ENCODE measurements at places on chromosomes 1 and 21. TPM values are rescaled to one million over a fixed set of nuclear protein-coding genes. Genes with fewer than 3 reads are reported as not detected.

- no peak for DNase-seq
Measured at GRCh38 chr1:41780322-41780721, 138.4 kb downstream of the HIVEP3 start.

DNA sequence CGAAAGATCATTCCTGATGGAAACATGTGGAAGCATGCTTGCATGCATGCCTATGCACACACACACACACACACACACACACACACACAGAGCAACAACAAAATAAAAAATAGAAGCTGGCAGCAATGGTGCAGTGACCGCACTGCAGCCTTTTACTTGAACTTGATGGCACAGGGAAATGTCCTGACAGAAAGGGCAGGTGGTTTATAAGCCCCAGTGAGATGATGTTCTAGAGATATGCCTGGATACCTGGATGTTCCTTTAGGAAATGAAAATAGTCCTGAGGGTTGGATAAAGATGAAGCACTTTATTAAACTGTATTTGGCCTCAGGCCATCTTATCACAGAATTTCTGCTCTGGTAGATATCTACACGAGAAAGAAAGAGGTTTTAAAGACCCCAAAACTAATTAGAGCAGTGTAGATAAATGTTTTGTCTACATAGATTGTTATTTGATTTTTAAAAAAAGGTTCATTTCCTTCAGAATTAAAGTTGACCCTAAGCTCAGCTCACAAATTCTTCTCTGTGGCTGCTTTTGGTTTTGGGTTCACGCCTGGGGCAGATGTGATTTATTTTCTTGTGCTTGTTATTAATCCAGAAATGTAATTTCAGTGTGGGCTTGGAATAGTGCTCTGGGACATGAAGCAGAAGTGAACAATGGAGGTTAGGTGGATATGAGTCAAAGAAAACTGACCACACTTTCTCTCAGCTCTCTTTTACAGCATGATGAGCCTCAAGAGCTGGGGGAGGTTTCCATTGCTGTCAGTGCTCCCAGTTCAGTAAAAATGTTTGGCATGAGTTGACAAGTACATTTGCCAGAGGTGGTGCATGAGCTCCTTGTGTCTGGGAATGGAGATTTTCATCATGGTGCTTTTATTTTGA is 22.9 kb downstream of the ADAM30 start:
- DNase-seq, result no peak

DNA sequence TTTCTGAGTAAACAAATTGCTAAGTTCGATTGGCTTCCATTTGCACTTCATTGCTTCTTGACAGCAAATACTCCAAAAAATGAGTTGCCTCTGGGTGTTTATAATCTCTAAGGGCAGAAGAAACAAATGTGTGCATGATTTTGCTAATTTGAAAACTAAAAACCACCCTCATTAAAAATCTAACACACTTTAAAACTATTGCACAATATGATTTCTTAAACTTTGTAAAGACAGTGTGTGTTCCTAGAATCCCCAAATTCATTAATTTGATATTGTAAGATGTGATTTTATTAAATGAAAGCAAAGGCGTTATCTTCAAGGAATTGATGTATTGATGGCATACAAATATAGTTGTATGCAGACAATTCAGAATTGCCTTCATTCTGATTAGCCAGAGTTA is 350.9 kb downstream of the OLFM3 start:
- no peak for DNase-seq

- DNase-seq, result no peak
Measured at GRCh38 chr21:15732290-15732995, 2.7 kb downstream of the USP25 start.

GRCh38 chr1:210709701-210710100 is 381.0 kb downstream of the HHAT start:
- DNase-seq, result no peak

- DNase-seq, result no peak
Measured at GRCh38 chr1:184818646-184819045, 64.0 kb upstream of the EDEM3 start.

GRCh38 chr1:69929308-69930057 is 275.9 kb downstream of the LRRC40 start:
- no peak for DNase-seq

GRCh38 chr1:184950227-184950626 is 24.1 kb downstream of the NIBAN1 start:
- no peak for DNase-seq

- no peak for DNase-seq
Measured at GRCh38 chr1:10866321-10867093, 70.1 kb upstream of the CASZ1 start.

- no peak for DNase-seq
Measured at GRCh38 chr21:36167541-36167940, 10.9 kb downstream of the DOP1B start.

DNA sequence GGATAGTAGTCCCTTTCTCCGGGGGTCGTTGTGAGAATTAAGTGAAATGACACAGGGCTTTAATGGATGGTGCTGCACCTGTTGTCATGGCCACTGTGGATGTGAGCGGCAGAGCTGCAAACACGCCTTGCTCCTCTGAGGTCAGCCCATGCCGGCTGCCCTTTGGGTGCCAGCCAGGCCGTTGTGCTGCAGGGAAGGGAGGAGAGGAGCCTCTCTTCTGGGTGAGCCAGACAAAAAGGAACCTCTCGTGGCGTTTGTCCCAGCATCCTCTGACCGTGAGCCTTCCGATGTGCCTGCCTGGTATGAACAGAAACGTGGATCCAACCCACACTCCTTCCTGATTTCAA is 383.0 kb upstream of the VAMP3 start:
- no peak for DNase-seq

- no peak for DNase-seq
Measured at GRCh38 chr1:61013946-61014667, 68.3 kb upstream of the NFIA start.

DNA sequence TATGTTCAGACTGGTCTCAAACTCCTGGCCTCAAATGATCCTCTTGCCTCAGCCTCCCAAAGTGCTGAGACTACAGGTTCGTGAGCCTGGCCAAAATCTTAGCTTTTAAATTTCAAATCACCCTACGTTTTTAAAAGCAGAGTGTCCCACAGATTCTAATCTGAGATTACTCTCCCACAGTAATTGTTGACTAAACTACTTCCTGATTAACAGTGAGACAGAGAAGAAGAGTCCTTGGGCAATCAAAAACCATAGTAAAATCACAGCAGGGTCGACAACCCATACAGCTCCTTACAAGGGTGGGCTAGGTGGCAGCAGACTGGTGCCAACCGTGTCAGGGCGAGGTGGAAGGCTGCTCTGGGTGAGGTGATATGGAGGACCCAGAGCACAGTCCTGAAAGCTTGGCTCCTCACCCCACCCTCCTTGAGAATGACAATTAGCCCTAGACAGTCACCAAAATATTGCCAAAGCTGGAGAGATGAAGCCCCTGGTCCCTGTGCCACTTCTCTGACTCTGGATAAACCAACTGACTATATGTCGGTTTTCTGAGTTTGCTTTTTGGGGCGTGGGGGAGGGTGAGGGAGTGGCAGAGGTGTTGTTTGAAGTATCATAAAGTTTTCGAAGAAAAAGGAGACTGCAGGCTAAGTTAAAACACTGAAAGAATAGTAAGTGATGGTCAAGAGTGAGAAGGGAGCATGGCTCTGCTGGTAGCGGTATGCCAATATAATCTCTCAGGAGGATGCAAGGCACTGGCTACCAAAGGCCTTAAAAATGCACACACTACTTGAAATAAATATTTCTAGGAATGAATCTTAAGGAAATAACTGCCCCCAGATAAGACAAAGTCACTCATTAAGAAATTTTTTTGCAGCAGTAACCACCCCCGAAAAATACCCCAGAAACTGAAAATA is 86.8 kb downstream of the SLC45A1 start:
- no peak for DNase-seq

DNA sequence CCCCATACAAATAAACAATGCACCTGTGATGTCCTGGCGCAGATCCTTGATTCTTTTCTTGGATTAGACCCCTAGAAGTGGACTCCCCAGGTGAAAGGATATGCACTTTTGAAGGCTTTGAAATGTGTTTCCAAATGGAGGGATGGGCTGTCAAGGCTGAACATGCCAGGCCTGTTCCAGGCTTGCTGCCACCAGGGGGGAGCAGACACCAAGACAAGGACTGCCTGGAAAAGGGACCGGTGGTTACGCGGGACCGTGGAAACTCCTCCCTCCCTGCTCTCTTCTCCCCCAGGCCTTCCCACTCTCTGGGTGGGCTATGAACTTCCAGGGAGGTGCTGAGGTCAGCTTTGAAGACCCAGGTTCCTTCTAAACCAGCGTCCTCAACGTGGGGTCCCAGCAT is 12.7 kb downstream of the C1QB start:
- DNase-seq, result no peak

DNA sequence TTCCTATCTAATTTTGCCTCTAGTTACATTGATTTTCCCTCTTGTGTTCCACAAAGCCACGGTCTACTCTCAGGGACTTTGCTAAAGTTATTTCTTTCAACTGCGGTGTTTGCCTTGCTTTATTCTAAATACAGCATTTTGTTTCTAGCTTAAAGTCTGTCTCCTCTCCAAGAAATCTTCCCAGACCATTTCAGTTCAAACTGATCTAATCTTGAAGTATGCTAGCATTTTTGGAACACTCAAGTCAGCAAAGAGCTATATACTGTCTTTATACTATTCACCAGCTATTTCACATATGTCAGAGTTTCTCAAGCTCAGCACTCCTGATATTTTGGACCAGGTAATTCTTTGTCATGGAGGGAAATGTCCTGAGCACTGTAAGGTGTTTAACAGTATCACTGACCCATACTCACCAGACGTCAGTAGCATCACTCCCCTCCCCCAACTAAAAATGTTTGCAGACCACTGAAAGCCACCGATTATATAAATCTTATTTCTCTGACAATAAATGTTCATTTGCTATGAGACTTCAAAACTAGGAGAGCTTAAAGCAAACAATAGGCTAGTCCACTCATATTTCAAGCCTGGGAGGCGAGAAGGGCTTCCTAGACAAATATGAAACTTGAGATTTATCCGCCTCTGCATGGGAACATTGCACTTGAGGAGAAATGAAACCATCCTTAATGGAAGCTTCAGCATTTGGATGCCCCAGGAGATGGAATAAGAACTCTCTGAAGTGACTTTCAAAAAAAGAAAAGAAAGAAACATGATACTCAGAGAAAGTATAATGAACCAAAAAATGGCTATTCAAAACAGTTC is 81.1 kb downstream of the KIAA0319L start:
- no peak for DNase-seq

DNA sequence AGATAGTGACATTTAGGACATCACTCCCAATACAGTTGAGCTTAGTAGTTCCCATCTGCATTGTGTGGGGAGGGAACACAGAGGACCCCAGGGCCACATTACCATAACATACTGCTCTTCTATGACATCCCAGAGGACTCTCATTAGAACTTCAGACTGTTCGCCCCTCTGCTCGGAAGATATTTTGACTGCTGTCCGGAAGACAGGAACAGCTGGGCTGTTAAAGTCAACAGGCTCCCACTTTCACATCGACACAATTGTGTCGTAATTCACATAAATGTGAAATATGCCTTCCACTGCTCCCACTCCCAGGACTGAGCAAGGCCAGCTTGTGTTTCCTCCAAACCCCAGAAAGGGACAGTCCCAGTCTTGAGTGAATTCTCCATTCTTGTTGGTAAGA is 158.4 kb downstream of the SEC16B start:
- no peak for DNase-seq

DNA sequence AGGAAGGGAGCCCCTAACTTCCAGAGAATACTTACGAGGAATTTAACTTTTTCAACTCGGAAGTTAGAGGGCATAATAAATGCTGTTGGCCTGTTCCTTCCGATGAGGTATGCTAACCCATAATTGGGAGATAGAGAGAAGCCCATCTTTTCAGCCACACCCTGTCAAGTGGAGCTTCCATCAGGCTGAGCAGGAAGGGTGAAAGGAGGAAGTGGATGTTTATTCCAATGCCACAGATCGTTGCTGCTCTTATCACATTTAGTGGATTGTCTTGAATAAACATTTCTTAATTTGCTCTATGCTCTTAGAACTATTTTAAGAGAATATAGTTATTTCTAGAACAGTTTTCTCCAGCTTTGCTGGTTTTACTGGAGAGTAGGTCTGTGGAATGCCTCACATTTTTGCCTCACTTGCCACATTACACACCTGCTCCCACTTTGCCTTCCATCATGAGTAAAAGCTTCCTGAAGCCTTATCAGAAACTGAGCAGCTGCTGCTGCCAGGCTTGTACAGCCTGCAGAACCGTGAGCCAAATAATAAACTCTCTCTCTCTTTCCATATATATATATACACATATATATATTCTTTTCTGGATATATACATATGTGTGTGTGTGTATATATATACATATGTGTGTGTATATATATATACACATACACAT is 60.0 kb upstream of the RGS21 start:
- DNase-seq, result no peak

GRCh38 chr1:40394491-40395172 is 21.1 kb downstream of the SMAP2 start:
- DNase-seq, result no peak

DNA sequence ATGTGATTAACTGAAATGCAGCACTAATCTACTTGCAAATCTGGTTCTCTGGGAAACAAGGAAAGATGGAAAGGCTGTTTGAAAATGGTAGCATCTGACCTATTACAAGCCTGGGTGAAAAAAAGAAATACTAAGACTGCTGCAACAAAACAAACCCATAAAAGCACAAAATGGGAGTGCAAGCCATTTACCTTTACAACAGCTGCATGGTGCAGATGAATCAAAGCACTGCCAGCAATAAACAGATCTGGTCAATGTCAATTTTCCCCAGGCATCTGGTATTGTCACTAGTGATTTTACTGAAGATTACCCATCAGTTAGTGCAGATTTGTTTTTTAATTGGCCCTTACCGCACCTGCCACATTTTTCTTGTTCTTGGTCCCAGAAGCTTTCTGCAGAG is 1341.7 kb downstream of the PLA2G4A start:
- no peak for DNase-seq

DNA sequence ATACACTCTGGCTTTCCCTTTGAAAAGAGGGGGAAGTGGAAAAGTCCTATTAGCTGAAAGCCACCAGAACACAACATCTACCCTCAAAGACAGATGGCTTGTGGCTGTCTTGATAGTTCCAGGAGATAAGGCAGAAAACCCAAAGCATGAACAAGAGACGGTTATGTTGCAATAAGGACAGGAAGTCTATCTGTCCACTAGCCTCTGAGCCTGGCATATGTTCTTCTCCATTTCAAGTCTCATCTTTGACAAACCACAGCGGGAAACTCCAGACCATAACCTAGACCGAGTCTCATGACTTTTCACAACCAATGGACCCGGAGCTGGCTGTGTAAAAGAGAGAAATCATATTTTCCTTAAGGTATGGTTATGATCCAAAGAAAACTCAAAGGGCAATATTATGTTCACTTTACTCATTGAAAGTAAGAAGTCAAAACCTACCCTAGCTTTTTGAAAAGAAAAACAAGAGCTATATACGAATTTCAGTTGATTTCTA is 33.8 kb downstream of the DUSP10 start:
- no peak for DNase-seq

MOV10 gene
- total RNA-seq, result 72.3 TPM

S100A7A gene
- not detected for total RNA-seq

LINGO4 gene
- 0.50 TPM for total RNA-seq

VAV3 gene
- total RNA-seq, result 11.3 TPM

RORC gene
- total RNA-seq, result 21.7 TPM

TCHH gene
- 0.15 TPM for total RNA-seq

TMPRSS15 gene
- total RNA-seq, result not detected
